ENCODE measurements at places on chromosomes 13 and 19.
A peak's percentile ranks its signal among the peaks of the same experiment; 100 is the strongest.

DNA sequence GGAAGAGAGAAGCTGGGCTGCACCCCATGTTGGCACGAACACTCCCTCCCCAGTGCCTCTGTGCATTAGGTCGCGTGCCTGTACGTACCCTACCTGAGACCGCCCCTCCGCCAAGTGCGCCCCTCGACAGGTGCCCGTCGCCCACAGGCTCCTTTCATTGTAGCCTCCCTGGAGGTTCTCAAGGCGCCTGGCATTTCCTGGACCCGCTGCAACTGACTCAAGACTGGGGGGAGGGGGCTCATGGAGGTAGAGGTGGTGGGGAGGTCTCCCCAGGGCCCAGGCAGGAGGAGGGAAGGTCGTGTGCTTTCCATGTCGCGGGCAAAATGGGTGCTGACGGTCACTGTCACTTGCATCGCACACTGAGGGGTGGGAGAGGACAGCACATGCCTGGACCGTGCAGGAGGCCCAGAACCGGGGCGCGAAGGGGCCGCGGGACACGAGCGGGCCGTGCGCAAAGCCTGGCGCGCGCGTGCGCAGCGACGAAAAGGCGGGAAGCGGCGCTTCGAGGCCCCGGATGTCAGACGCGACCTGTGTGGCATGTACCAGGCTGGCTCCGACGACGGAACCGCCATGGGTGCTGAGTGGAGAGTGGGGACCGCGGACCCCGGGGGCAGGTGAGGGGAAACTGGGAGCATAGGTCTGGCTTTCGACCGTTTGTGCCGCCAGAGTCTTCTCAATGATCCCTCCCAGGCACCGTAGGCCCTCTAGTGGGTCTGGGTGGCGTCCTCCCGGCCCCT lies 16.5 kb downstream of the NFIX start:
- DNase-seq, result no peak

GRCh38 chr19:10505583-10506229 lies 2.5 kb upstream of the KEAP1 start:
- DNase-seq, result peak; percentile 71

DNA sequence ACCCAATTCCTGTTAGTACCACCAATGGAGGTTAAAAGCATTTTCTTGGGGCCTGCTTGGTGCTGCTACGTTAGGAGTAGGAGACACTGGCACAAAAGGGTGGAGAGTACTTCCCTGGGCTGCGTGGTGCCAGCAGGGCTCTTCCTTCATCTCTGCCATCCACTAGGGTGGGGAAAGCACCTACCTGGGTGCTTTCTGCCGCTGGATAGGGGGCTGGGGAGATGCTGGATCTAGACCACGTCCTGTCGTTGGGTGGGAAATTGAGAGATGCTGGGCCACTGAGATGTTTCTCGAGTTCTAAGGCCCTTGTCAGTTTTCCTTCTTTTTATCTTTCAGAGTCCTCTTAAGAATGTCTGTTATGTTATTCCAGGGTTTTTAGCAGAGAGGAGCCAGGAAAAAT lies 6.7 kb upstream of the FCGBP start:
- DNase-seq, result no peak

GRCh38 chr19:14775869-14776586 lies 2.3 kb downstream of the ADGRE2 start:
- DNase-seq, result peak; percentile 19

GRCh38 chr19:4075373-4075772 lies 8.7 kb upstream of the ZBTB7A start:
- no peak for DNase-seq

GRCh38 chr13:45782327-45783045 lies 69.1 kb downstream of the SIAH3 start:
- DNase-seq, result no peak

DNA sequence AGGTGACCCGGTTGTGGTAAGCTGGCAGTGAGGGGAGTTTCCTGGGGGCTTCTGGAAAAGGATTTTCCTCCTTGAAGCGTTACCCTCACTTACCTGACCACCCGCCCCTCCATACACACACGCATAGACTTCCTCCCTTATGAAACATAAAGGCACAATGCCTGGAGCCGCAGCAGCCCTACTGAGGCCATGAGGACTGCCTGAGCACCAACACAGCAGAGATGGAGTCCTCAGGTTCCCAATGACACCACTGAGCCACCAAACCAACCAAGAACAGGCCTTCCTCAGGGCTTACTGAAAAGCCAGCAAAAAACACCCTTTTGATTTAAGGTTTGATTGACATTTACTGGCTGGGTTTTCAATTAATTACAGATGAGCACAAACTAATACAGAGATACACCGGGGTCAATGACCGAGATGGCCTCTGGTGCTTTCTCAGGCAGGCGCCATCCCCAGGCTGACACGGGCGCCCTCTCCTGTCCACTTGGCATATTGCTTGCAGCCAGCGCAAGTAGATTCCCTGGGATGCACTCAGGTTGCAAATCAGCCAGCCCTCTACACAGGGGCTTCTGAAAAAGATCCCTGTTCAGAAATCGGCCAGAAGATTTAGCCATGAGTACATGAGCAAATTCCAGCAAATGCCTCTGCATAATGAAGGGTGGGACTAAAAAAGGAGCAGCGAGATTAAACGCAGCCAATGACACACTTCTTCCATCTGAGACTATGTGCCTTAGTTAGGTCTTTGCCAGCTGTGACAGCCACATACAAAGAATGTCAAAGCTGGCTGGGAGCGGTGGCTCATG lies 14.8 kb downstream of the OPA3 start:
- peak; percentile 41 for DNase-seq

DNA sequence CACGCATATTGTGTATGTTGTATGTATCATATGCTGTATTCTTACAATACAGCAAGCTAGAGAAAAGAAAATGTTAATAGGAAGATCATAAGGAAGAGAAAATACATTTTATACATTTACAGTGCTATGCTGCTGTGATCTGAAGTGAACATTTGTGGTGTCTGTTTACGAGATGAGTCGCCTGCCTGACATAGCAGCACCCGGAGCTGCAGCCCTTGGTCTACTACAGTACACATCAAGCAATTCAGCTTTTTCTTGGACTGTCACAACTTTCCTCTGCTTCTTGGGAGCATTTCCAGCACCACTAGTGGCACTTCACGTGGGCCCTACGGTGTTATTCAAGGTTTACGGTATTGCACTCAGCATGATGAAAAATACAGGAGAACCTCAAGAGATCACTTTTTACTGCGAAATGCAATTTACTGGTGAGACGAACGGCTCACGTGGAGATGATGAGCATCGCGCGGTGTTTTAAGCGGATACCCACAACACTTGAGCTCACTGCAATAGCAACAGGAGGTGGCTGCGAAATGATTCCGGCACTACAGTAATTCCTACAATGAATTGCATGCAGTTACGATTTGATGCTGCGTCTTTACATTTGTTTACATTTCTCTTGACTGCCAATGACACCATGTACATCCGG lies 308.4 kb downstream of the FGF9 start:
- no peak for DNase-seq

GRCh38 chr19:13817615-13818371 lies 22.6 kb downstream of the ZSWIM4 start:
- peak; percentile 68 for DNase-seq

DNA sequence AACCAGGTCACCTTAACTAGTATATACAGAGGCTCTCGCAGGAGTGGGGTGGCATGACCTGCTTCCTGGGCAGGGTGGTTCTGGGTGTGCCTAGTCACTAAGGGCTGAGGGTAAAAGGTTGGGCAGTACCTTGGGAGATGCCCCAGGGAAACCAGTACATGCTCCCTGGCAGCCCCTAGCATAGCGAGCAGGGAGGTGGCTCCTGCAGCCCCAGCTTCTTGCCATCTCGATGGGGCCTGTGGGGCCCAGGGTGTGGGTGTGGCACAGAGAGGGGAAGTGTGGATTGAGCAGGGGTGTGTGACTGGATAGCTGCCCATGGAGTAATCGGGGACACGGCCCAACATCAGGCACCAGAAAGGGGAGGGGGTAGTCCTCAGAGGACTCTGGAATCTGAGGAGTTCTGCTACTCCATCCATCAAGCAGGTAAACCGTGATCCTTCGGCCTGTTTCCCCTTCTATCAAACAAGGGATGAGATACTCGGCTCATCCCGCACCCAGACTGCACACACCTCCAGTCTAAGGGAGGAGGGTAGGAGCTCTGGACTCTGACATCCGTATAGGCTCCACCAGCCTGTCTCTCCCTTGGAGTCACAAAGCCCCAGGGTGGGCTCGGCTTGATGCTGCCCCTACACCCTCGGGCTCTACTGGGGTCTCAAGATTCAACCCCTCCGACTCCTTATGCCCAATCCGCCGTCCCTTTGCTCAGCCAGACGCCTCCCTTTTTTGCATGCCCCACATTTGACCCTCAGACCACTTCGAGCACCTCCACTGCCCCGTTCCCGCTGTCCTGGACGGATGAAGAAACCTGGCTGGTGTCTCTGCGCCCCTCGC lies 1.1 kb downstream of the ZBTB45 start:
- DNase-seq, result no peak

GRCh38 chr19:58252102-58252685 lies 23.5 kb downstream of the ZNF544 start:
- DNase-seq, result no peak

DNA sequence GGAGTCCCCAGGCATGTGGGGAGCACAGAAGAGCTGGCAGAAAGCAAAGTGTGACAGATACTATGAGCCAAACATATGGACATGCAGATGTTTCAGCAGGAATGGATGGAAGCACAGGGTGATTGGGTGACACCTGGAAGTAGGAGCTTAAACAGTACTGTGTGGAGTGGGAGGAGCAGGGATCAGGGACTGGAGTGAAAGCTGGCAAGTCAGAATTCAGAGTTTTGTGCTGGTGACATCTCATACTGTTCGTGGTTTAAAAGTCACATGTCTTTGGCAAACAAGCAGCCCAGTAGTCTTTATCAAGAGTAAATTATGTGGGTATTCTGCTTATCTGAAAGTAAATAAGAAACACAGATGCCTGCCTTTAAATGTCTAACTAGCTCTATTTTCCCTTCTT lies 408.2 kb downstream of the COG6 start:
- DNase-seq, result no peak

DNA sequence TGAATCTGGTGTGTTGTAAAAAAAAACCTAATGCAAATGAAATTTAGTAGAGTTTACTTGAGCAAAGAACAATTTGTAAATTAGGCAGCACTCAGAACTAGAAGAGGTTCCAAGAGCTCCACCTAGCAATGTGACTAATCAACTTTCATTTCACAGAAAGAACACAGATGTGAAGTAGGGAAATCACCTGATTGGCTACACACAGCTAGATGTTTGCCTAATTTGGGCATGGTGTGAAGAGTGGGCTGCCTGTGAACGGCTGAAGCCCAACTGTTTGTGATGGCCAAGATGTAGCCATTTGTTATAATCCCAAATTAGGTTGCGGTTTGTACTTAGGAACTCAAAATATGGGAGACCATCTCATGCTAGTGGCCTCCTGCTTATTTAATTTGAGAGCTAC lies 724.4 kb upstream of the SLITRK5 start:
- DNase-seq, result no peak

DNA sequence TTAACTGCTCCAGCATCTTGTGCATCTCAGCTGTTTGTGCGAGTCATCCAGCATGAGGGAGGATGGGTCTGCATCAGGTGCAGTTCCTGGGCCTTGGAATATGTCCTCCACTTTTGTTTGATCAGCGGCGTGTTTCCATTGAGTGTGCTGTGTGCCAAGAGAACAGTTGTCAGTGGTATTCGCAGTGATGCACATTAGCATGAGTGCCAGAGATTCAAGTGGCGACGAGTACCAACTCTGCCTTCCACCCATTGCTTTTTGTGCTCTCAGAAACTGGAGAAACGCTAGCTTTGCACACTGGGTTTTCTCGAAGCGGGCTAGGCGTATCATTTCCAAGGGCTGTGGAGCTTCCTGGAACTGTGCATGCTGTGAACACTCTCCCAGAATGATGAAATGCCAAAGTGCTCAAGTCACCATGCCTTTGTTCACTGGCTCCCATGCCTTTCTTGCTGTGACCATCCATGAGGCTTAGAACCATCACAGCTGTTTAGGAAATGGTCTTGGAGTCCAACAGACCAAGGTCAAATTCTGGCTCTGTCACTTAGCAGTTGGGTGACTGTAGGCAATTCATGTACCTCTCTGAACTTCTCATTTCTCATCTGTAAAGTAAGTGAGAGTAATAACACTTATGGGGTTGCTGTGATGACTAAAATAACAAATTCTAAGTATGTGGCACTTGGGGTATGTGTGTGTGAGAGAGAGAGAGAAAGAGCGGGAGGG lies 18.4 kb downstream of the LRCH1 start:
- no peak for DNase-seq

GRCh38 chr19:6754653-6755463 lies 12.4 kb downstream of the SH2D3A start:
- DNase-seq, result no peak

DNA sequence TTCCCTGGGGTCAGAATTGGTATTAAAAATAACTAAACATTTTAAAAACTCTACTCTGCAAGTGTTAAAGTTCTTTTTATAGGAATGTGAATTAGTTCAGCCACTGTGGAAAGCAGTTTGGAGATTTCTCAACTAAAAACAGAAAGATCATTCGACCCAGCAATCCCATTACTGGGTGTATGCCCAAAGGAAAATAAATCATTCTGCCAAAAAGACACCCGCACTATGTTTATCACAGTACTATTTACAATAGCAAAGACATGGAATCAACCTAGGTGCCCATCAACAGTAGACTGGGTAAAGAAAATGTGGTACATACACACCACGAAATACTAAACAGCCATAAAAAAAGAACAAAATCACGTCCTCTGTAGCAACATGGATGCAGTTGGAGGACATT lies 657 bp upstream of the THSD1 start:
- no peak for DNase-seq

GRCh38 chr13:46782691-46783090 lies 14.3 kb downstream of the ESD start:
- DNase-seq, result no peak

DNA sequence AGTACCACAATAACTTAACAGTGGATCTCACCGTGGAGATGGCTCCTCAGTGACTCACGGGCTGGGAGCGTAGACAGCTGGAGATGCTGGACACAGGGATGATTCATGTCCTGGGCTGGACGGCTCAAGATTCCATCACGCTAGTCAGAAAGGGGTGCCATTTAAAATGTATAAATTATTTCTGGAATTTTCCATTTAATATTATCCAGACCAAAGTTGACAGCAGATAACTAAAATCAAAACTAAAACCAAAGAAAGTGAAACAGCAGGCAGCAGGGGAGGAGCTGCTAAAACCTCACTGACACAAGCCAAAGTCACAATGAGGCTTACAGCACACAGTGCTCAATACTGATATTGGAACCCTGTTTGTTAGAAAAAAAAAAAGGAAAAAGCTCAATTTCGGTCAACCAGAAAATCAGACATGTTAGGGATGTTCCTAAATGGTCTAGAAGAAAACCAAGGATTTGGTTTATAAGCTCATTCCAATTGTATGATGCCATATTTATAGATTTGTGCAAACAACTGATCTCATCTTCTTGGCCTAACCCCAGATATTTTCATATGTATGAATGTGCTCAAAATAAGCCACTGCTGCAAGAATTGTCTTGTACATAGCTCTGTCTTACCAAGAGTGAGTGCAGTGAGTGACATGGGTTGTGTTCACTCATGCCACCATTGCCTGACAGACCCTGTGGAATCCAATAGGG lies 111.8 kb downstream of the SACS start:
- no peak for DNase-seq

DNA sequence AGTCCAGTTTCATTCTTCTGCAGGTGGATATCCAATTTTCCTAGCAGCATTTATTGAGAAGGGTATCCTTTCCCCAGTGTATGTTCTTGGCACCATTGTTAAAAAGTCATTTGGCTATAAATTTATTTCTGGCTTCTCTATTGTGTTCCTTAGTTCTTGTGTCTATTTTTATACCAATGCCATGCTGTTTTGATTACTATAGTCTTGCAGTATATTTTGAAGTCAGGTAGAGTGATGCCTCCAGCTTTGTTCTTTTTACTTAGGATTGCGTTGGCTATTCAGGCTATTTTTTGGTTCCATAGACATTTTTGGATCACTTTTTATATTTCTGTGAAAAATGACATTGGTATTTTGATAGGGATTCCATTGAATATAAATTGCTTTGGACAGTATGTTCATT lies 71.7 kb upstream of the MLNR start:
- no peak for DNase-seq
